Left renal cortex interstitium (tissue), 4 donors: ENCODE measurements at places on chromosomes 6 and 20. TPM values are rescaled to one million over a fixed set of nuclear protein-coding genes. Genes with fewer than 3 reads are reported as not detected.

SLC35D3 gene
- 0.14 TPM for polyA plus RNA-seq

- no peak for DNase-seq
Measured at GRCh38 chr6:148423601-148424270, 81.1 kb downstream of the SASH1 start.

- peak; percentile 78 for DNase-seq
Measured at GRCh38 chr6:32609731-32610640, 20.3 kb upstream of the HLA-DRB1 start.

DNA sequence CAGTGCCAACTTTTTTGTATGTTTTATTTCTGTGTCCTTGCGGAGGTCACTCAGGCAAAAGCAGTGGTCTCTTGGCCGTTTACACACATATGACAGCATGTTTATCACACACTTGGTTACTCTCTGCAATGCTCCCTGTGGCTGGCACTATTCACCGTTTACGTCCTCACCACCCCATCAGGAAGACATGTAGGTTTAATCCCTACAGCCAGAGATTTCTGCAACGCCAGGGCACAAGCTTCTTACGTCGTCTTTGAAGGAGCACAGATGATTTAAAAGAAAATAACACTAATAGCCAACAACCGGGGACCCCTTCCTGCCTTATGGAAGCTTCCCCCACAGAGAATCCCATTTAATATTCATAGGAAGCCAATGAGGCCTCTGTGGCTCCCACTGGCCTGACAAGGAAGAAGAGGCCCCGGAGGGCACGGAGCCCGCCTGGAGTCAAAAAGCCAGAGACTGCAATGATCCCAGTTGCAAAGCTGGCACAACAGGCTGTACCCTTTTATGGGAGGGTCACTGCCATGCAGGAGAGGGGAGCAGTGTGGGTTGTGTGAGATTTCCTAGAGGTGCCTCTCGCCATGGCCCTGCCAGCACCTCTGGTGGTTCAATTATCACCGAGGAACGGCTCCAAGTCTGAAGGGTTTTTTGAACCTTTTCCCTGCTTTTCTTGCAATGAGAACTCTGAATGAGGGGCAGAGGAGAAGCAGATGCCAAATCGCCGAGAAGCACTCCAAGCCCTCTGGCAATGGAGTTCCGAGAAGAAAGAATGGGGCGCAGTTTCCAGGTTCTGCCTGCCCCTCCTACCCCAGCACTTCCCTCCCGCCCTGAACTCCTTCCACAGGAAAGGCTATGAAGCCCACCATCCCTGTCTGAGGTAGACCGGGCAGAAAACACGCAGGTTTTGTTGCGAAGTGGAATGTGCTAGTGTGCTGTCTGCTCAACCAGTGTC lies 96.2 kb downstream of the THBS2 start:
- no peak for DNase-seq

DNA sequence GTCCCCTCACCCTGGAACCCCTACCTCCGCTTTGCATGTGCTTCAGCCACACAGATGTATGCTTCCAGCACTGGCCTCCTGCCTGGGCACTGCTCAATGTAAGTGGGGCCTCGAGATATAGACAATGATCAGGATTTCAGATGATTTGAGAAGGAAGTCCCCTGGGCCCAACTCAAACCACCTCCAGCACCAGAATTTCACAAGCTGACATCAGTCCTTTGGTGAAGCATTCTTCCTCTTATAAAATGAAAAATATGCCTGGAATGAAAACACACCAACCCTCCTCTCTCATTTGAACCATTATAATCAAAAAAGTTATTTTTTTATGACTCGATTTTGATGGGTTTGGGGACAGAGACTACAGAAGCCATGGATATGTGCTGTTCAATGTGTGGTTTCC lies 48.5 kb downstream of the BTBD3 start:
- no peak for DNase-seq

DNA sequence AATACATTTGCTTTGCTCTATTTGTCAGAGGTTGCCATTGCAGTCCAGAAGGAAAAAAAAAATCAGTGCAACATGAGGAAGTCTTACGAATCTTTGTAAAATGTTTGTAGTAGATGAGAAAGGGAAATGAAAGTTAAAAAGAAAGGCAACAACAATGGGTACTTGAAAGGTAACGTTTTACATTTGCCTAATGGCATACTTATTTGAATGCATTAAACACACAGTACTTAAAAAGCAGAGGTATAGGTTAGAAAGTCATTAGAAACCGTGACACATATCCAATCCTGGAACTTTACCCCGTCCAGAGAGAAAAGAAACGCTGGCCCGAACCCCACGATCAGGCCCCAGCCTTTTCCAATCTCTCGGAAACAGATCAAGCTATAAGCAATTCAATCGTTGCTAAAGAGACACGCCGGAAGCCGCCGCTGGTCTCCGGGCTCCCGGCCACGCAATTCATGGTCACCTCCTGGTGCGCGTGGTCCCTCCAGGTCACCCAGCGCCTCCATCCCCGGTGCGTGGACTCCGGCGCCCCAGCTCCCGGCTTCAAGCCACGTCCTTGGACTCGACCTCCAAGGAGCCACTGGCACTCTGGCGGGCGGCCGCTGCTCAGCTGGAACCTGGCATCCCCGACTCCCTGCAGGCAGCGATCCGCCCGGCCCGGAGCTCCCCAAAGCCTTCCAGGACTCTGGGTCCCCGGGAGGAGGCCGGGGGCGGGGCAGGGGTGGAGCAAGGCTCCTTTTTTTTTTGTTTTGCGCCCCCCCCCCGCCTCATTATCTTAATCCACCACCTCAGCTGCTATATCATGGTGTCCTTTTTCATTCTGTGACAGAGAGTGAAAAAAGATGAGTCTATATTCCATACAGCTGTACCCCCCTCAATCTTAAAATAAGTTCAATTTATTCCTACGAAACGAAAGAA lies at the start of gene SLC18B1:
Gene SLC18B1, minus strand, starts transcription at position 687 of the 918 bp plus-strand sequence. Its CDS starts 181 bp downstream, at position 506.
- DNase-seq, result no peak

MLIP gene
- polyA plus RNA-seq, result 0.51 TPM

HMGCLL1 gene
- polyA plus RNA-seq, result 4.7 TPM

- DNase-seq, result no peak
Measured at GRCh38 chr20:41095110-41095969, 42.0 kb upstream of the PLCG1 start.

SEMG1 gene
- not detected for polyA plus RNA-seq

DNA sequence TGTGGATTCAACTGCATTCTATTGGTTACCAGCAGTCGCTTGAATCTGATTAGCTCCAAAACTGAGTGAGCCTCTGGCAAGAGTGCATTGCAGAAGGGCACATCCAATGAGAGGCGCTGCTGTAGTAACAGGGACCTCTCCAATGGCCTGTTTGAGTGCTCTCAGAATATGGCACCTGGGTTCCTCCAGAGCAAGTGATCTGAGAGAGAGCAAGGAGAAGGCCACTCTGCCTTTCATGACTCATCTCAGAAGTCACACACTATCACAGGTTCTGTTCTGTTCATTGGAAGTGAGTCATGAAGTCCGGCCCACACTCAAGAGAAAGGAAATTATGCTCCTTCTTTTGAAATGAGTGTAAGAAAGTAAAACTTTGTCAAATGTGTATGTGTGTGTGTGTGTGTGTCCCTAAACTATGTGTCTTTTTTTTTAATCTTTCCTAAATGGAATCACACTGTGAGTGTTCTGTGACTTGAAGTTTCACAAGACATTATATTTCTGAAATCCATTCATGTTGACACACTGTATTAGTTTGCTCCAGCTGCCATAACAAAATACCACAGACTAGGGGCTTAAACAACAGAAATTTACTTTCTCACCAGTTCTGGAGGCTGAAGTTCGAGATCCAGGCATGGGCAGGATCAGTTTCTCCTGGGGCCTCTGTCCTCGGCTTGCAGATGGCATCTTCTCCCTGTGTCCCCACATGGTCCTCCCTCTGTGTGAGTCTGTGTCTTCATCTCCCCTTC lies 138.3 kb upstream of the CDYL start:
- DNase-seq, result no peak

DNA sequence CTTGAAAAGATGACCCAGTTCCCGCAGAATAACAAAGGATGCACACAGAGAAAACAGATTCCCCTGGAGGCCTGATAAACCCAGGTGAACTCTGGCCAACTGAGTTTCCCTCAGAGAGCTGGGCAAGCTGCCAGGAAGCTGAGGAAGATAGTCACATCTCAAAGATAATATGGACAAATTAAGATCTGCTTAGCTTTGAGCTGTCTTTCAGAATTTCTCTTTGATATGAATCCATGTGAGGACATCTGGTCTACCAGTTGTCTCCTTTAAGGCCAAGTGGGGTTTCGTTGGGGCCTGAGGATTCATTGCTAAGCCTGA lies 59.5 kb downstream of the ID4 start:
- DNase-seq, result no peak

DNA sequence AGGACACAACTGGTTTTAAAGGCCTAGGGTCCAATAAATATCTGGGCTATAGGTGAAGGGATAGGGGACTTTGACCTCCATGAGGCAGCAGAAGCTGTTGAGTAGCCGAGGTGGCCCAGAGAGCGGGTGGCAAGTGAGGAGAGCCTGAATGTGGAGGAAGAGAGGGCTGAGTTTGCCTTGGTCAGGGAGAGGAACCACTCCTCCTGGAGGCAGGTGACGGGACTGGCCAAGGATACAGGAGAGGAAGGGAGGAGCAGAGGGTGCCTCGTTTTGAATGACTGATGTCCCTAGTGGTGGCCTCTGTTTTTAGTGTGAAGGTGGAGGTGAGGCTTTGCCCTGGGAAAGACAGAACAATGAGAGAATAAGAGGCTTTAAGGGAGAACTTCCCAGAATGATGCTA lies 19.1 kb upstream of the AAR2 start:
- DNase-seq, result no peak

DEFB132 gene
- polyA plus RNA-seq, result not detected

DNA sequence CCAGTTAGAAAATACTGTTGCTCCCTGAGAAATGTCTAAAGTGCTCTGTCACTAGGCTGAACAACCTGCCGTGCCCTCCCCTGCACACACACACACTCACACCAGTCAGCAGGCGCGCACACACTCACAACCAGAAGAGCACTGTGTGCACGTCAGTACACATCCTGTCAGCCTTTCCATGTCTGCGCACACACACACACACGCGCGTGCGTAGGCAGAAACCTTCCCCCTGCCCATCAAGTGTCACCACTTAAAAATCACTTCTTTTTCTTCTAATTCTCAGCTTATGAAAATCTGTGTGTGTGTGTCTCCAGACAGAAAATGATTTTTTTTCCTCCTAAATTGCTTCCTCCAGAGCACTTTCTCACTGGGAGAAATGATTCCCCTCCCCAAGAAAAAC lies 100.3 kb downstream of the EDN3 start:
- no peak for DNase-seq

- DNase-seq, result no peak
Measured at GRCh38 chr6:3593161-3593560, 136.3 kb upstream of the SLC22A23 start.

- no peak for DNase-seq
Measured at GRCh38 chr6:124793398-124793797, 168.8 kb upstream of the RNF217 start.

CLPSL2 gene
- polyA plus RNA-seq, result not detected

DNA sequence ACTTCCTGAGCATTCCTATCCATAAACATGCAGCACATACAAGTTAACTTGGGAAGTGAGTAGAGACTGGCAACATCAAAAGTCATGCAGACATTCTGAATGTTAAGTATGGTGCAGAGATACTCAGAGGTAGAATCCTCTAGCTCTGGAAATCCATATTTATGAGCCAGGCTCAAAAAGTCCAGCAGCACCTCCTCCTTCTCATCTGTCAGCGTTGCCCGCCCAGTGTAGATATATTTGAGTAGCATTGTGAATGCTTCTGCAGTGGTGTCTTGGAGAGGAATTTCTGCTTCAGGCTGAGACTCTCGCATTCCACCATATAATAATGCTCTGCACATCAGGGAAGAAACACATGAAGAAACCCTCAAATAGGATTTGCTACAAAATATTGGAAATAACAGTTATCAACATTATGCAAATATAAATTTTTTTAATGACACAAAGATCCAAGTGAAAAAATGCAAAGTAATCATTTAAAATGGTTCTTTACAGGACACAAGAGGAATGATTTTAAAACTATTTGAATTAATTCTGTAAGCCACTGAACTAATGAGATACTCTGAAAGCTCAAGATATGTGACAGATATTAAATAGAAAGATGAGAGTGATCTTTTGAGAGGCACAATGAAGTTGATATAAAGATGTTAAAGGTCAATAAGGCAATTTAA lies 45.6 kb downstream of the BTBD9 start:
- no peak for DNase-seq

DNA sequence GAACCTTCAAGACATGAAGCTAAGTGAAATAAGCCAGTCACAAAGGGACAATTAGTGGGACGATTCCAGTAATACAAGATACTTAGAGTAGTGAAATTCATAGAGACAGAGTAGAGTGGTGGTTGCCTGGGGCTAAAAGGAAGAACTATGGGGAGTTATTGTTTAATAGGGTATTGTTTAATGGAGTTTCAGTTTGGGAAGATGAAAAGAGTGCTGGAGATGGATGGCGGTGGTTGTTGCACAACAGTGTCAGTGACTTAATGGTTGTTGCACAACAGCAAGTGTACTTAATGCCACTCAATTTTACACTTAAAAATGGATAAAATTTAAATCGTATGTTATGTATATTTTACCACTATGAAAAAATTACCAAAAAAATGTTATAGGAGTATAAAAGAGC lies 209.7 kb upstream of the TENT5A start:
- no peak for DNase-seq

- no peak for DNase-seq
Measured at GRCh38 chr20:59235226-59235625, 65.2 kb upstream of the EDN3 start.

VSX1 gene
- polyA plus RNA-seq, result not detected

DNA sequence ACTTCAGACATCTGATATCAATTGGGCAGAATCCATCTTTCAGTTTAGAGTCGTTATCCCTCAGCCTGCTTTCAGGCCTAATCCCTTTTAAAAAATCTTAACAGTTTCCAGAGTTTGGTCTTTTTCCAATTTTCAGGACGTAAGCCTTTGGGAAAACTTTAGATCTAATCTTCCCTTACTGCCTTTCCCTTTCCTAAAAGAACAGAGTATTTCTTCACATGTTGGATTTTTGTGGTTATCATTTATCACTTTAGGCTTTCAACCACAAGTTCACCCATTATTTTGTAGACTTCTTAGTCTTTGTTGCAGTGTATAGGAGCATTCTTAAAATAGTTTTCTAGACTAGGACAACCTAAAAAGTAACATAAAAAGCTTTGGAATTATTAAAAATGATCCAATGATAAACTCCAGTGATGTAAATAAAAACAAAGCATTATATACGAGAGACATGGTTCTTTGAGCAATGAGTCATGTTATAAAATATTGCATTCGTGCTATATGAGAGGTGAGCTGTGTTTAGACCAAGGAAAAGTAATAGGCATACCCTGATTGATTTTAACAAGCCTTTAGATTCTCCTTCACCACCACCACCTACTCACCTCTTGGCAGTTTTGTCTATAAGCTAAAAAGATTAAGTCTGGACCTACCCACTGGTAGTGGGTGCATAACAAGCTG lies 90.4 kb upstream of the MCHR2 start:
- DNase-seq, result no peak

DNA sequence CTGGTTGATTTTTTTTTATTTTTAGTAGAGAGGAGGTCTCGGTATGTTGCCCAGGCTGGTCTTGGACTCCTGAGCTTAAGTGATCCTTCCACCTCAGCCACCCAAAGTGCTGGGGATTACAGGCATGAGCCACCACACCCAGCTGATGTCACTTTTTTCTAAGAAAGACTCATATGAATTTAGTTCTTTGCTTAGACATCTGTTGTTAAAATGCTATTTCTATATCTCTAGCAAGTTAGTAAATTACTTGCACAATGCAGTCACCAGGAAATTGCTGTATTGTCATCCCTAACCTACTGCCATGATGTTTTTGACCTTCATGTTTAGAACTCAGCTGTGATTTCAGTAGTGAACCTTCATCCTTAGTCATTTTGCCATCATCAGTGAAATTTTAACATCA lies 5.7 kb downstream of the KDM1B start:
- DNase-seq, result no peak

JPH2 gene
- polyA plus RNA-seq, result 1.1 TPM
